ENCODE measurements at places on chromosomes 16 and 17.

GRCh38 chr16:426115-426905, 861 bp downstream of the RAB11FIP3 start:
- DNase-seq = no peak

- DNase-seq = no peak
Observed at GRCh38 chr16:3214904-3215600, 19.9 kb downstream of the ZNF200 start.

DNA sequence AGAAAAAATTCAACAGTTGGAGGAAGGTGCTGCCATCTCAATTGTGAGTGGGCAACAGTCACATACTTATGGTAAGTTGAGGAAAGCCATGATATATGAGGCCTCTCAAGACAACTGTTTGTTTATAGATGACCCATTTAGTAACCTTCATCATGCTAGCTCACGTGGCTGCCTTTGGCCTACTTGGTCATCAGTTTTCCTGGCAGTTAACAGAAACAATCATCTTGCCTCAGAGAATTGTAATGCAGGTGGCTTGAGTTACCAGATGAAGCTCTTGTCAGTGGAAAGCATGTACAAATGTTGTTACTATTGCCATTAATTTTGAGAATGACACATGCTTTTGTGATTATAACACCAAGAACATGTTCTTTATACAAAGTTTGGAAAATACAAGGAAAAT, 14.7 kb downstream of the TPPP3 start:
- DNase-seq = no peak

DNA sequence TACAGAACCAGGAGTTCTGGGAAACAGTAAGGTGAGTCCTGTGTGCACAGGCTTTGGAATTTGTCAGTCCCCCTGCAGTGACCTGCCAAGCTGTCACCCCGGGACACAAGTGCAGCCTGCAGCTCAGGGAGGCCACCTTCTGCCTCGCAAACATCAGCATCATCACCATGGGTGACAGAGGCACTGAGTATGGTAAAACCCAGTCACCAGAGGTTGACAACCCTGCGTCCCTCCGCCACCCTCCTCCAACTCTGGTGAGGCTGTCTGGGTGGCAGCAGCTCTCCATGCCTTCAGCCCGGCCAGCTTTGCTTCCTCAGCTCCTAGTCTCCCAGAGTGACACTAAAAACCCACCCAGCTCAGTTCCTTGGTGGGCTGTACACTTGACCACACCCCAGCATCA, 221.0 kb downstream of the CPPED1 start:
- DNase-seq = no peak

DNA sequence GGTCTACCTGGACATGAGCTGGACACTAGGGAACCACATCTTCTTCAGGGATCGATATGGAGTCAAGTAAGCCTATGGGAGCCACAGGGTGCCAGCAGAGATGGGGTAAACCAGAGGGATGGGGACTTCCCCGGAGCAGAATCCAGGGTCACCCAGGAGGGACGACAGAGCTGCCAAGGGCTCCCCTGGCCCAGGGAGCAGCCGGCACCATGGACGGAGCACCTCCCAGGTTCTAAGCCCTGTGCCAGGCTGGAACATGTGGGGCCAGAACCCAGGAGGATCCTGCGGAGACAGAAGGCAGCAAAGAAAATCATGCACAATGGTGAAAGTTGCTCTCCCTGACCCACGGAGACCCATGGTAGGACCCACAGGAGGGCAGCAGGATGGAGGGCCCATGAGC, 33.6 kb upstream of the KSR1 start:
- DNase-seq = no peak

- no peak for DNase-seq
Observed at GRCh38 chr17:4786106-4786511, at the start of gene VMO1. Gene VMO1 (minus strand): TSS chr17:4786364. CDS start chr17:4786352, 12 bp downstream.

- DNase-seq = peak; percentile 46
Observed at GRCh38 chr17:35242805-35243560, at the start of gene SLFN5. Gene SLFN5 (plus strand): TSS chr17:35243072. CDS start chr17:35258691, 15,619 bp downstream.

DNA sequence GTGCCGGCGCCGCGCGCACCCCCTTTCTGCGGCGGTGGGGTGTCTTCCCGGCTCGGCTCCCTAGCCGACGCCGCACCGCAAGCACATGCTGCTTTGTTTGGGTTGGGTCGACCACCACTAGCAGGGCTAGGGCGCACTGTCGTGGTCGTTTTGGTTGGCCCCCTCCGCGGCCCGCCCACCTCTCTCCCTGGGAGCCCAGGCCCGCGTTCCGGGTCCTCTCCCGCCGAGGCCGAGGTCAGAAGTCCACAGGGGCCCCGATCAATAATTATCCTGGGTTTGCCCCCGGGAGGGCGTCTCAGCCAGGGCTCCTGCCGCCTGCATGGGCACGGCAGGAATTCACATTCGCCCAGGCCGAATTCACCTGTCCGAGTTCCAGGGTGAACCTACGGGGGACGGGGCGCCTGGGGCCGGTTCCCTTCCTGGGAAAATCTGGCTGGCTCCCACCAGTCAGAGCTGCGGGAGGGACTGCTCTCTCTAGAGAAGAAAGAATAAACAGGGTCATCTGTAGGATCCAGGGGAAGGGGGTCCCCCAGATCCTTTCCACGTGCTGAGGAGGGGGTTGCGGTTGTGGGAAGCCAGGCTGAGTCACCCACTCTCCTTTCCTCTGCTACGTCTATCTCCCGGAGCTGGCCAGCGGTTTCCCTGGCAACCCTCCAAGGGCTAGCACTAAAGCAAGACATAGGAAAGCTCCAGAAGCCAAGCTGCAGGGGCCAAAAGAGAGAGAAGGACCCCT, 584 bp upstream of the STAT5B start:
- DNase-seq = no peak

GRCh38 chr17:3557768-3558583, at the start of gene TRPV3:
Gene TRPV3 (minus strand): TSS chr17:3557812. CDS start chr17:3554850, 2,962 bp downstream.
- no peak for DNase-seq

GRCh38 chr17:58788199-58788598, 32.5 kb downstream of the PPM1E start:
- no peak for DNase-seq

GRCh38 chr16:12449374-12449773, 354.3 kb downstream of the CPPED1 start:
- DNase-seq = no peak

DNA sequence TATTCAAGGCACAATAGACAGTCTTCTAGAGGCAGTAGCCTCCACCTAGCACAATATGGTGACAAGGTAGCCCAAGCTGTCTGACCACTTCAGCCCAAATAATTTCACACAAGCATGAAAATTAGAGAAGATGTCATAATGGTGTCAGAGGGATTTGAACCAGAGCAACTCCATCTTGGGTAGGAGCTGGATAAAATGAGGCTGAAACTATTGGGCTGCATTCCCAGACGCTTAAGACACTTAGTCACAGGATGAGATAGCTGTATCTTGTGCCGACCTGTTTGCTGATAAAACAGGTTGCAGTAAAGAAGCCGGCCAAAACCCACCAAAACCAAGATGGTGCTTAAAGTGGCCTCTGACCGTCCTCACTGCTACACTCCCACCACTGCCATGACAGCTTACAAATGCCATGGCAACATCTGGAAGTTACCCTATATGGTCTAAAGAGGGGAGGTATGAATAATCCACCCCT, 192.6 kb downstream of the CPPED1 start:
- DNase-seq = no peak

- no peak for DNase-seq
Observed at GRCh38 chr16:3546986-3547682, 30.1 kb downstream of the NLRC3 start.

GRCh38 chr16:22425036-22425801, 50.8 kb upstream of the CDR2 start:
- DNase-seq = no peak

Data from cortex of kidney (tissue), 1 donor.